ENCODE measurements at places on chromosomes 1 and 21.

- no peaks in the 10 kb centered on the region for H3K36me3 ChIP-seq
- no peak for DNase-seq
- no peaks in the 10 kb centered on the region for H3K27me3 ChIP-seq
Observed at GRCh38 chr21:26447932-26448475, 125.1 kb downstream of the CYYR1 start.

DNA sequence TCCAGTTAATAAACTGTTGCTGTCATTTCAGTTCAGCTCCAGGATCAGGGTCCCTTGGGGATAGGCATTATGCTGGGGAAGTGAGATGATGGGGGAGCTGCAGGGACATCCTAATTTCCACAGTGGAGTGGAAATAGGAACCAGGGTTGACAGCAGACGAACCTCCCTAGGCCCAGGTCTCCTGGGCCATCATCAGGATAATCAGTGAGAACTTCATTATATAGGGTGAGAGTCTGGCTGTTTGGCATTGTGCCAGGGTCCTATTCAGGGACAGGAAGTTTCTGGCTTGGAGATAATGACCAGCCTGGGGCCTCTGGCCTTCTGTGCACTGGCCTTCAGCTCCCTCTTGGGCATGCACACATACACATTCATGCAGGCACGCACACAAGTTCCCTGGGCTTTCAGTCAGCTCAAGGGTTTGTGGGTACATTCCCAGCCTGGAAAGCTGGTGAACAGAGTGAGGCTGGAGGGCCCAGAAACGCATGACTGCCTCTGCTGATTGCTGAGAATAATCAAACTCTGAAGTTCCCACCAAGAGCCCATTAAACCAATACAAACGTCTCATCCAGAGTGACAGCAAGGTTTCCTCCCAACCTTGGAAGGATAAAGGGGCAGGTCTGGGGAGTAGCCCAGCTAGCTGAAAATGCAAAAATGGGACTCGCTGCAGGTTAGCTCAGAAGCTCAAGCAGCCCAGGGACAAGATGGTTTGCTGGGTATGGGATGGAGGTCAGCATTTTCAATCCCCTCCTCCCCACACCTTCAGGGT, 13.9 kb upstream of the LRIG2 start:
- H3K4me1 ChIP-seq = peaks cover 20% of the 10 kb centered on the region
- H3K36me3 ChIP-seq = no peaks in the 10 kb centered on the region

- no peaks in the 10 kb centered on the region for H3K4me1 ChIP-seq
- DNase-seq = no peak
- H3K27me3 ChIP-seq = no peaks in the 10 kb centered on the region
- no peak overlapping the region for H3K27ac ChIP-seq
- peaks cover 10% of the 10 kb centered on the region for H3K36me3 ChIP-seq
Observed at GRCh38 chr1:50593515-50593914, 170.3 kb upstream of the DMRTA2 start.

- H3K4me1 ChIP-seq = no peaks in the 10 kb centered on the region
- no peak for DNase-seq
- H3K36me3 ChIP-seq = no peaks in the 10 kb centered on the region
- peaks cover 56% of the 10 kb centered on the region for H3K27me3 ChIP-seq
Observed at GRCh38 chr1:44071461-44071860, 40.2 kb upstream of the SLC6A9 start.

GRCh38 chr21:31088474-31088751, 50.1 kb upstream of the KRTAP19-8 start:
- no peak overlapping the region for H3K27ac ChIP-seq
- no peak for DNase-seq
- H3K4me1 ChIP-seq = peaks cover 16% of the 10 kb centered on the region
- no peaks in the 10 kb centered on the region for H3K36me3 ChIP-seq
- no peak overlapping the region for H3K4me3 ChIP-seq

DNA sequence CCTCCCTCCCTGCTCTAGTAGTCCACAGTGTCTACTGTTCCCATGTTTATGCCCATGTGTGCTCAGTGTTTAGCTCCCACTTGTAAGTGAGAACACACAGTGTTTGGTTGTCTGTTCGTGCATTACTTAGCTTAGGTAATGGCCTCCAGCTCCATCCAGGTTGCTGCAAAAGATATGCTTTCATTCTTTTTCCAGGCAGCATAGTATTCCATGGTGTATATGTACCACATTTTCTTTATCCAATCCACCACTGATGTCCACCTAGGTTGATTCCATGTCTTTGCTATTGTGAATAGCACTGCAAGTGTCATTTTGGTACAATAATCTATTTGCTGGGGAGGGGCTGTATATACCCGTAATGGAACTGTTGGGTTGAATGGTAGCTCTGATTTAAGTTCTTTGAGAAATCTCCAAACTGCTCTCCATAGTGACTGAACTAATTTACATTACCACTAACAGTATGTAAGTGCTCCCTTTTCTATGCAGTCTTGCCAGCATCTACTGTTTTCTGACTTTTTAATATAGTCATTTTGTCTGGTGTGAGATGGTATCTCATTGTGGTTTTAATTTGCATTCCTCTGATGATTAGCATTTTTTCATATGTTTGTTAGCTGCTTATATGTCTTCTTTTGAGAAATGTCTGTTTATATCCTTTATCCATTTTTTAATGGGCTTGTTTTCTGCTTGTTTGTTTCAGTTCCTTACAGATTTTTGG, 191.9 kb upstream of the DMRTA2 start:
- no peak for DNase-seq
- H3K27me3 ChIP-seq = no peaks in the 10 kb centered on the region

DNA sequence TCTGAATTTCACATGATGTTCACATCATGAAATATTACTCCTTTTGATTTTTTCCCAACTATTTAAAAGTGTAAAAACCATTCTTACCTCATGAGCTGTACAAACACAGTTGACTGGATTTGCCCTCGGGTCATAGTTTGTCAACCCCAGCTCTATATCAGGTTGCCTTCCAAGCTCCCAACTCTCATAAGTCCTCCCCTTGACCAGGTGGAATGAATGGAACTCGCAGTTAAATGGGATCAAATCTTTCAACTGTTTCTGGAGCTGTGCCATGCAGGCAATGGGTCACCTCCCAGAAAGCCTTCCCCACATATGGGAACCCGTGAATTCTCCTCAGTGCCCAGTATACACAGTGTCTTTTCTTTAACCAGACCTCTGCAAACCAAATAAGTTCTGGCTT, 169.8 kb upstream of the FOXD3 start:
- no peaks in the 10 kb centered on the region for H3K4me1 ChIP-seq
- H3K4me3 ChIP-seq = no peak overlapping the region
- no peak for DNase-seq
- no peaks in the 10 kb centered on the region for H3K27me3 ChIP-seq
- H3K27ac ChIP-seq = no peak overlapping the region
- no peaks in the 10 kb centered on the region for H3K36me3 ChIP-seq

DNA sequence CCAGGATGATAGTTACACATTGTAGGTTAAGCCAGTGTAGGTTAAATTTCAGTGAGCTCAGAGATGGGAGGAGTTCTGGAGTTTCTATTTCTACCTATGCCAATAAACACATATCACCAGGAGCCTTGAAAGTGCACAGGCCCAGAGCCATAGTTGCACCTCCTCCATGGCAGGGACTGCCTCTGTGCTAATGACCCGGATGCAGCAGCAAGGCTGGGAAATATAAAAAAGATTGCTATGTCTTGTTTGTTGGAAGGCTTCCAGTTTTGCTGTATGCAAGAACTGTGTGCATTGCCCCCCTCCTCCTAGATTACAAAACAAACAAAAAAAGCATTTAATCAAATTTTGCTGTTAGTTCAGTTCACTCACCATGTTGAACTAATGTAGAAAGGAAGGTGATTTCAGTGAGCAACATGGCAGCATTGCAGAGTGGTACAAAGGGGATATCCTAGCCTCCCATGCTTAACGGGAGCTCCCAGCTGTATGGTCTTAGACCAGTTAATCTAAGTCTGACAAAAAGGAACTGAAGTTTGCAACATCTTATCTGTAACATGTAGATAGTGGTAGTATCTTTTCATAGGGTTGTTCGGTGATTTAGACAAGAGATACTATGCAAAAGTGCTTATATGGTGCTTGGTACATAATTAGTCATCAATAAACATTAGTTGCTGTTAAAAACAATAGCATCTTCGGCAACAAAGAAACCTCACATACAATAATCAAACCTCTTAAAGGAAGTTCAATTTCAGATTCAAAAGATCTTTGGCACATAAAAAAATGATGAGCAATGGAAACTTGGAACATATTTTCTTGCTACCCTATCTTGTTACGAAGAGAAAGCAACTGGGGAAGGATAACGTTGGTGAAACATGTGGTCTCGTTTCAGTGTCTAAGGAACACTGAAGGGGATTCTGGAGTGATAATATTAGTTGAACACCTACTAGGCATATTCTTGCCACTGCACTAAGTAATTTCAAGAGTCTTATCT, 309.5 kb downstream of the ASTN1 start:
- no peak overlapping the region for H3K4me3 ChIP-seq
- no peaks in the 10 kb centered on the region for H3K36me3 ChIP-seq
- no peak overlapping the region for H3K27ac ChIP-seq
- no peaks in the 10 kb centered on the region for H3K4me1 ChIP-seq

DNA sequence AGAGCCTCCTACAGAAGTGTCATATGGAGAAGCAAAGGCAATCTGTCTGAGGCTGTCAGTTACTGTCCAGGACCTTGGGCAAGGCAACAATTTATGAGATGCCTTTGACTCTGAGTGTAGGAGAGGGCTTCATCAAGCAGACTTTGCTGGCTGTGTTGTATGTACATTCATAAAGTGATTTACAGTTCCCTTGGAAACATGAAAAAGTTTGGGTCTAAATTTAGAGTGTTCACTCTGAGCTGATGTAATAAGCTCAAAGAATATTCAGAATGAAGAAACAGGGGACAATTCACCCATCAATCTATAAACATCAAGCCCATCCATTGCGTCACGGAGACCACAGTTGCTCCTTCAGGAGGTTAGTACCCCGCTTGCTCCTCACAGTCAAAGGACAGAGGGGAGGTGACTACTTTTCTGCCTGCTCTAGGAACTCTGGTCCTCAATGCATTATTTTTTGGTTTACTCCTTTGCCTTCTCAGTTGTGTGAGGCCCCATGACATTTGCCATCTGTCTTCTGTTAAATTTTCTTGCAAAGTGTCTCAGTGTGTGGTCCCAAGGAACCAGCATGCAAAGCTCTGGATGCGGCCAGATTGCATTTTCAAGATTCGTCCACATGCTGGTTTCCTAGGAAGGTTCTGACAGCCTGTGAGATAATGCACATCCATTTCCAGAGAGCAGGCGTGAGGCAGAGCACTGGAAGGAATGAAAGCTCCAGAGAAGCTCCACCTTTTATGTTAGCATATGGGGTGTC, 241.1 kb upstream of the KIAA0040 start:
- no peaks in the 10 kb centered on the region for H3K4me1 ChIP-seq
- no peak overlapping the region for H3K27ac ChIP-seq
- no peaks in the 10 kb centered on the region for H3K36me3 ChIP-seq
- H3K27me3 ChIP-seq = peaks cover 8% of the 10 kb centered on the region
- DNase-seq = no peak
- no peak overlapping the region for H3K4me3 ChIP-seq

- no peak for DNase-seq
- H3K4me1 ChIP-seq = no peaks in the 10 kb centered on the region
- no peak overlapping the region for H3K4me3 ChIP-seq
Observed at GRCh38 chr1:93961906-93962305, 52.7 kb upstream of the GCLM start.

GRCh38 chr1:31214316-31215064, 25.2 kb downstream of the NKAIN1 start:
- H3K27me3 ChIP-seq = peaks cover 22% of the 10 kb centered on the region
- H3K4me3 ChIP-seq = no peak overlapping the region
- H3K36me3 ChIP-seq = no peaks in the 10 kb centered on the region
- H3K4me1 ChIP-seq = no peaks in the 10 kb centered on the region

DNA sequence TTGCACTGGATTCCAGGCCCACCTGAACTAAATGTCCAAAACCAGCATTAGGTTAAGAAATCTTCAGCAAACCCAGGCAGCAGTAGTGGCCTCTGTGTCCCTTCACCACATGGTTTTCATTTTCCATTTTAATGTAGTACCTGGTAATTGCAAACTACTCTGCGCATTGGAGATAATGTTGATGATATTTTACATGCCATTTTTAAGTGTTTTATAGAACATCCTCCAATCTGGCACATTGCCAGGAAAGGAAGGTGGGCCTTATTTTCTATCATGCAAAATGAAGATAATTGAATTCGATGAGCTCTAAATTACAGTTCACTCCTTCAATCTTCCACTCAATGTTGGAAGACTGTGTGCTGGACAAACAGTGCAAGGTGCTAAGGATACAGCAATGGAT, 89.5 kb downstream of the ZC3H11B start:
- no peak overlapping the region for H3K4me3 ChIP-seq
- DNase-seq = no peak
- no peaks in the 10 kb centered on the region for H3K27me3 ChIP-seq
- no peaks in the 10 kb centered on the region for H3K36me3 ChIP-seq

DNA sequence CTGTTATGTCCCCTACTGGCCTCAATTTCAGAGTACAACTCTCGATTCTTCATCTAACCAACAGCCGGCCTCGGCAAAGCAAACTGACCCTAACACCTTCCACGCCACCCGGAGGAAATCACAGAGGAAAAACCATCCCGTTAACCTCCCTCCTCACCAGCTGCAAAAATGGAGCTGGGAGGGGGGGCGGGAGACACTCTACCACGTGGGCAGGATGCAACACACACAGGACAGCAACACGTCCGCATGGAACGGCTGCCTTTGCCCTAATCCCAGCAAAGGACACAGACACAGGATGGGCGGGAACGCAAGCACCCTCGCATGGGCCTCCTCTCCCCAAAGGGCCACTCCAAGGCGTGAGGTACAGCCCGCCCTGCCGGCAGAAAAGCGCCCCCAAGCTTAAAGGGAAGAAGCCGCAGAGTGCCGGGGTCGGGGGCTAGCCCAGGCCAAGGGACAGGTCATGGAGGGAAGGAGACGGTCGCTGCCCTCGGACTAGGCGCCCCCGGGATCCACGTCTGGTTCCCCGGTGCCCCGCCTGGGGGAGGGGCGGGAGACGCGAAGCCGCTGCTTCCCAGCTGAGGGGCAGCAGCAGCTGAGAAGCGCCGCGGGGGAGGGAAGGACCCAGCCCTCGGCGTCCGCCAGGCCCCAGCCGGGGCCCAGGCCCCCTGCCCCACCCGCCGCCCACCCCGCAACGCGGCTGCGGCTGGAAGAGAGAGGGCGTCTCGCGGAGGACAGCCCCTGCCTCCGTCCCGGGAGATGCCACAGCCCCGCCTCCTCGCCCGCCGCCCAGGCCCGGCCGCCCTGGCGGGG, 590 bp downstream of the FOXJ3 start:
- peak overlapping the region; percentile 93 for H3K27ac ChIP-seq
- no peaks in the 10 kb centered on the region for H3K27me3 ChIP-seq
- peak; percentile 57 for DNase-seq
- H3K4me3 ChIP-seq = peak overlapping the region; percentile 90

GRCh38 chr1:240031009-240031408, 60.7 kb upstream of the FMN2 start:
- H3K36me3 ChIP-seq = no peaks in the 10 kb centered on the region
- no peaks in the 10 kb centered on the region for H3K4me1 ChIP-seq
- DNase-seq = no peak
- H3K4me3 ChIP-seq = no peak overlapping the region
- no peak overlapping the region for H3K27ac ChIP-seq

- peaks cover 6% of the 10 kb centered on the region for H3K4me1 ChIP-seq
- no peak overlapping the region for H3K4me3 ChIP-seq
- H3K27ac ChIP-seq = no peak overlapping the region
- H3K27me3 ChIP-seq = no peaks in the 10 kb centered on the region
- peaks cover 28% of the 10 kb centered on the region for H3K36me3 ChIP-seq
Observed at GRCh38 chr1:28602536-28603439, 10.7 kb downstream of the RAB42 start.

- peak overlapping the region; percentile 6 for H3K27ac ChIP-seq
- peak; percentile 60 for DNase-seq
- peaks cover 54% of the 10 kb centered on the region for H3K36me3 ChIP-seq
- H3K4me3 ChIP-seq = peak overlapping the region; percentile 79
- H3K27me3 ChIP-seq = no peaks in the 10 kb centered on the region
Observed at GRCh38 chr1:226064816-226065248, 2.3 kb downstream of the H3-3A start.

Measured in activated naive CD4-positive, alpha-beta T cell treated with anti-CD3 and anti-CD28 coated beads, Interleukin-2, amount 10 ng/mL, durations not matched to agents 7 days and 5 days (primary cell).